ENCODE measurements at places on chromosomes 2 and 18. TPM values are rescaled to one million over a fixed set of nuclear protein-coding genes. Genes with fewer than 3 reads are reported as not detected.

DNA sequence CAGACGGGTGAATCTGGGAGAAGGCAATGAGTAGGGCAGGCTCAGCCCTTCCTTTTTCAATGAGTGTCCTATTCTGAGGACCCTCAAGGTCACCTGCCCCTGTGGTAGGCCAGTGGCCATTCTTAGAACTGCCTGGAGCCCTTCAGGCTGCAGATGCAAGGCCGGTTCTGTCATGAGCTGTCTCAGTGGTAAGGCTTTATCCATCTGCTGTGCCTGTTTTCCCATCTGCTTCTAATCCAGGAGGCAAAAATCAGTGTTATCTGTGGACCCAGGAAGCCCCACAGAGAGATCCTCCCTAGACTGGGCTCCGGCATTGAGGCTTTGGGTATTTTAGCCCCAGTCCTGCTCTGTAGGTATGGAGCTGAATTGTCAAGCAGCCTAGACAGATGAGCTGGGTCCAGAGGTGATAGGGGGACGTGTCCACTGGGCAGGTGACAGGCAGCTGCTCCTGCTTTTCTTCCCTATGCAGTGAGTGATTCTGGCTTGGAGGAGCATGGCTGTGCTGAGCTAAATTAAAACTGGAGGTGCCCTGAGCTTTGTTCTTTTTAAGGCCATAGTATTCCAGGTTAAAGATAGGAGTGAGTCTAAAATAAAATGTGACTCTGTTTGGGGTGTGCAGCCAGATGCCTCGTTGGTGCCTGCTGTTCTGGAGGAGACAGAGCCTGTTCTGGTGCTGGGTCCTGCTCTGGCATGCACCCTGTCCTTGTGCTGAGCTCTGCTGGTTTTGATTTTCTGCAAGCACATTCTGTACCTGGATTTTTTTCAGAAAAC, 92.5 kb downstream of the FHOD3 start:
- no peak overlapping the region for H3K4me3 ChIP-seq
- H3K4me1 ChIP-seq = peaks cover 7% of the 10 kb centered on the region
- H3K27ac ChIP-seq = no peak overlapping the region
- DNase-seq = no peak

Gene FOXI3
- total RNA-seq = 13.5 TPM

Gene SKA1
- 15.7 TPM for total RNA-seq

Gene DES
- total RNA-seq = 3.5 TPM

DNA sequence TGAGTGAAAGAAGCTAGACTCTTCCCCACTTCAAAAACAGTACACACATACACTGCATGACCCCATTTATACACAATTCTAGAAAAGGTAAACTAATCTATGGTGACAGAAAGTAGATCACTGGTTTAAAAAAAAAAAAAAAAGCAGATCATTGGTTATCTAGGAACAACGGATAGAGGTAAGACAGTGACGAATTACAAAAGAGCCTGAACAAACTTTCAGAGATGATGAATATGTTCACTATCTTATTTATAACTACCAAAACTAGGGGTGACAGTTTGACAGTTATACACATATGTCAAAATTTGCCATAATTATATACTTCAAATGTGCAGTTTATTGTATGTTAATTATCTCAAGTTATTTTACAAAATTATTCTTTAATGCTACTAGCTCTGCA, 27.5 kb downstream of the MAP3K2 start:
- H3K4me3 ChIP-seq = no peak overlapping the region
- peaks cover 41% of the 10 kb centered on the region for H3K4me1 ChIP-seq
- no peak for DNase-seq
- no peaks in the 10 kb centered on the region for H3K27me3 ChIP-seq

DNA sequence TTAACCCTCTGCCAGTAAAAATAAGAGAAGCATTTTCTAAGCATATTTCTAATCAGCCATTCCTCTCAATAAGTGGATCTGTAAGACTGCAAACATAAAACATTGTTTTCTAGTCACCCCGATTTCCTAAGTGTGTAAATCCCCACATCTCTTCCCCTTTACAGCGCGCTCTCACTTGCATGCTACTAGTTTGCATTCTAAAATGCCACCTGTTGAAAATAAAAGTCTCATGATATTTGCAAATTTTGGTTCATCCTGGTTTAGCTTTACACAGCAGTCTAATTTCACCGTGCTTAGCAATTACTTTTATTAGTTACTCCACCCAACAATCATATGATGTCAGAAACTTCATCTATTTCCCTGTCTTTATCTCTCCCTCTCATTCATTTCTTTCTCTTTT, 1230.7 kb upstream of the ZEB2 start:
- no peak overlapping the region for H3K27ac ChIP-seq
- H3K4me3 ChIP-seq = no peak overlapping the region
- no peak for DNase-seq
- H3K27me3 ChIP-seq = no peaks in the 10 kb centered on the region
- no peaks in the 10 kb centered on the region for H3K36me3 ChIP-seq

- peaks cover 83% of the 10 kb centered on the region for H3K27me3 ChIP-seq
- no peak overlapping the region for H3K4me3 ChIP-seq
- H3K36me3 ChIP-seq = peaks cover 9% of the 10 kb centered on the region
- H3K27ac ChIP-seq = no peak overlapping the region
- DNase-seq = no peak
These were observed 10.8 kb downstream of the GBX2 start for GRCh38 chr2:236157366-236157765.

DNA sequence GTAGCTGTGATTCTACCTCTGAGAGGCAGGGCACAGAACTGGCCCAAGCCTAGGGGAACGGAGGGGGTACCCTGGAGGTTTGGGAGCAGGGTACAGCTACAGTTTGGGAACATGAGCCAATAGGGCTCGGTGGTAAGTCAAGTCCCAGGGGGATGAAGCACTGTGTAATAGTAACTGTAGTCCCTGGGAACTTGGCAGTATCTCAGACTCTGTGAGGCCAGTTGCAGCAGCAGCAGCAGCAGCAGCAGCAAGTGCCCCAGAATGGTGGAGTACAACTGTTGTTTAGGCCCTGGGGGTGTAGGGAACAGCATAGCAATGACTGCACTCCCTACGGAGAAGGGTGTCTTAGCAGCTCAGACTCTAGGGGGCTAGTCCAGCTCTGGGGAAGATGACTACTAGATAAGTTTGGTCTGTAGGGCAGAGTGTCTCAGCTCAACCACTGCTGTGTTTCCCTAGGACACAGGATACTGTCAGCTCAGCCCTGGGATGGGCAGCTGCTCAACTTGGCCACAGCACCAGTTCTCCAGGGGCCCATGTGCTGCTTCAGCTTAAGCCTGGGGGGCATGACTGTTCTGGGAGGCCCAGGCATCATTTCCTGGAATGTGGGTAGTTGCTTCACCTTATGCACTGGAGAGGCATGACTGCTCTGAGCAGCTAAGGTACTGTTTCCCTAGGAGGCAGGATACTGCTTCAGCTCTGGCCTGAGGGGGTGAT, 20.5 kb downstream of the CARF start:
- no peak overlapping the region for H3K27ac ChIP-seq
- no peaks in the 10 kb centered on the region for H3K4me1 ChIP-seq
- DNase-seq = no peak

DNA sequence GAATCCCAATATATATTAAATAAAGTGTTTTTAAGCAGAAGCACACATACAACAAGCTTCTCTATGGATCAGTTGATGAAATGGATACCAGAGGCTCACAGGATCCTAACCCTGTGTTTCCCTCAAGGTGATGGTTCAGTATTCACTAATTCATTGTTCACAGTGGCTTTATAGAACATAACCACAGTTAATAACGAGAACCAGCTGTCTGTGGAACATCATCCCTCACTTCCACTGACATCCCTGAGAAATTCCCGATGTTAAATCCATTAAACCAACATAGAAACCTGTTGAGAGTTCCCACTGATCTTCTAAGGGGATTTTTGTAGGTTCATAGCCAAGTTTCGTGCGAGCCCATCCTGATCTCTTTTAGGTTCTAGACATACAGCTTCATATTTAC, 29.0 kb downstream of the CCDC195 start:
- no peaks in the 10 kb centered on the region for H3K36me3 ChIP-seq
- H3K27me3 ChIP-seq = no peaks in the 10 kb centered on the region
- no peak for DNase-seq
- no peaks in the 10 kb centered on the region for H3K4me1 ChIP-seq
- H3K27ac ChIP-seq = no peak overlapping the region
- no peak overlapping the region for H3K4me3 ChIP-seq

GRCh38 chr18:76445275-76445674, 49.8 kb downstream of the ZNF516 start:
- H3K4me1 ChIP-seq = peaks cover 45% of the 10 kb centered on the region
- no peak overlapping the region for H3K4me3 ChIP-seq
- no peaks in the 10 kb centered on the region for H3K27me3 ChIP-seq
- no peak overlapping the region for H3K27ac ChIP-seq
- peaks cover 4% of the 10 kb centered on the region for H3K36me3 ChIP-seq

All from WTC11 (cell line).